Stimulated activated CD4-positive, alpha-beta T cell treated with anti-CD3 and anti-CD28 coated beads, Interleukin-4, amount 100 ng/mL, for 24 hours (primary cell): ENCODE measurements at places on chromosomes 6 and 20.

DNA sequence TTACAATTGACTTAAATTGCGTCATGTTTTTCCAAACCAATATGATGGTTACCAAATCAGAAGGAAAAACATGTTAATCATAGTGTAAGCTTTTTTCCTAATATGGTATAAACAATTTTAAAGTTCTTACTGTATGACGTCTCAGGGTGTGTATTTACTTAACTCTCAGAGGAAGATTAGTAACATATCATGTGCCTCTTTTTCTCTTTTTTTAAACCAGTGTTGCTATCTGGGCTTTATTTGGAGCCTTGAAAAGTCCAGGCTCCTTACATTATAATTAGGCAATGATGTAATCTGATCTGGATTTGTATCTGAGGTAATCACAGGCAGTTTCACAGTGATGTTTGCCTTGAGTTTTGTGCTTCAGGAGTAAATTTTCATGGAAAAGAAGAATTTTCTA, 20.4 kb upstream of the RAB23 start:
- no peak for DNase-seq

DNA sequence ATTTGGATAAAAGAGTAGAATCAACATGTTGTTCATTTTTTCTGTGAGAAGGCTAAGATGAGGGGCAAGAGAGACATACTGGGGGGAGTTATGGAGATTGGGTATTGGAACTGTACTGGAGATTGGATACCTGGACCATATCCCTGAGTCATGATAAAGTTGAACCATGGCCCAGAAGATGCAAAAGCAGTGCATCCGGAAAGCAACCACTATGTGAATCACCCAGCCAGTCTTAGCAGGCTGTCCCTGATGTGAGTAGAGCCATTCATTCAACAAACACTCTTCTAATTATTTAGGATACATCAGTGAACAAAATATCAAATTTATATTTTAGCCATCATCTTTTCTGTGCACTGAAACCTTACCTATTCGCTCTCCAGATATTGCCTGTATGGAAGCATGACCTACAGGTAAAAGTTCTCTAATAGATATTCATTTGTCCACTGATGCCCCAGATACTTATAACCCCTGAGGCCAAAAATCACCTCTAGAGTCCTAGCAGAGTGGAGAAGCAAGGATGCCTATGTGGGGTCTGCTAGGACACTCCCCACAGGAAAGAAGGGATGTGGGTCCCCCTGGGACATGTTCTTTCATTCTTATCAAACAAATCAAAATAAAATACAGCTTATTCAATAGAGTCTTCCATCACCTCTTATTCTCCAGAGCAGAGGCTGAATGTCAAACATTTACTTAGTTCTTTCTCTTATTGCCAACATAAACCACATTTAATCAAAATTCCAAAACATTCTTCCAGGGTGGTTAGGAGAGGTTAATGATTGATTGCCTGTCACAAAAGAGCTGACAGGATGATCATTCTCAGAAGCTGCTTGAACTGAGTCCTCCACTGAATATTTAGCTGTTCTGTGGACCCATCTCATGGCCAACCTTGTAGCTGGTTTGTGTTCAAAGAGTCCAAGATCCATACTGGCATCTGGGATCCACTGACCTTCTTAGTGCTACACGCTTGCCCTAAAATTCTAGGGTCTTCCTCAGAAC, 37.0 kb upstream of the PKHD1 start:
- no peak for DNase-seq

DNA sequence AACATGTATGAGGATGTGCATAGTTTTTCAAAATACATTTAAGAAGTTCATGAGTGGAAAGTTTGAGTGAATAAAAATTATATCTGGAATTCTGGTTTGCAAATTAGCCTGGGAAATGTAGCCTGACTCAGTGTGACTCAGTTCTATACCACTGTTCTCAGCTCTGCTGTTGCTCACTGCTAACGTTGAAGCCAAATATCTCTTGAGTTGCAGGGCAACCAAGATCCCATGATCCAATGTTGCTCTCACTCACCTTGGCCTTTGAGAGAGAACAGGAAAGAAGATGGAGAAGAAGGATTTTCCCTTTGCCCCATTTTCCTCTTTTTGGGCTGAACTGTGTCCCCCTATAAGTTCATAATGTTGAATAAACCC, 28.9 kb downstream of the PSMB9 start:
- no peak for DNase-seq

DNA sequence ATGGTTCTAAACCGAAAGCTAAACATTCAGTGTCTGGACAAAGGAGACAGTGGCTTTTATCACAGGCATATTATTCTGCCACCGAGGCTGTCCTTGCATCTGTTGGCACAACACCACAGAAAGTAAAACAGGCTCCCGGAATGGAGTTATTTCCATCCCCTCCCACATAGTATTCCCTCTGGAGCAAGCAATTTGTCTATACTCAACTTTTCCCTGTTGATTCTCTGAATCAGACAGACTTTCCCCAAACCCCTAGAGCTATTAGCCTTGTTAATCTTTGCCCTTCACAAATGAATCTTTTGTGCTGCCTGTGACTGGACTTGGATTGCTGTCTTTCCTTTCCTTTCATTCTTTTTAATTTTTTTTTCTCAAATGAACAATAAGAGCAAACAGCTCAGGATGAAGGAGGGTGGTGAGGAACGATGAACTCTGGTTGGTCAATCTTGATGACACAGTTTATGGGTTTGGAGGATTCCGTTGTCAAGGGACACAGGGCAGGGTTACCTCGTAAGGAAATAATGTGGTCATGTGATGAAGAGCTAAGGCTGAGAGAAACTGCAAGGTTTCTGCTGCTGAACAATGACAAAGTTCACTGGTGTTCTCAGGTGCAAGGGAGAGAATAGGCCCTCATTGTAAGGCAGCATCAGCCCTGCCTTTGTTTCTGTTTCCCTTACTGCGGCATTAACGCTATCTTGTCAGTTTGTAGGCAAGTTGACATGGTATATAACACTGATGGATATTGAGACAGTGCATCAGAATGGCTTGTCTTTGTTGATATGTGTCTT, 275.0 kb upstream of the BMP2 start:
- no peak for DNase-seq

GRCh38 chr20:46786566-46786965, 77.1 kb downstream of the SLC2A10 start:
- no peak for DNase-seq

- no peak for DNase-seq
Observed at GRCh38 chr6:30071081-30071818, 4.3 kb downstream of the PPP1R11 start.

GRCh38 chr20:7742479-7742878, 197.8 kb downstream of the HAO1 start:
- no peak for DNase-seq

GRCh38 chr6:83518816-83519480, 6.6 kb downstream of the PRSS35 start:
- no peak for DNase-seq

- DNase-seq: peak; percentile 52
Observed at GRCh38 chr20:25148181-25148981, 47.1 kb upstream of the ENTPD6 start.

GRCh38 chr20:58747211-58747610, 54.6 kb downstream of the NPEPL1 start:
- DNase-seq: no peak

DNA sequence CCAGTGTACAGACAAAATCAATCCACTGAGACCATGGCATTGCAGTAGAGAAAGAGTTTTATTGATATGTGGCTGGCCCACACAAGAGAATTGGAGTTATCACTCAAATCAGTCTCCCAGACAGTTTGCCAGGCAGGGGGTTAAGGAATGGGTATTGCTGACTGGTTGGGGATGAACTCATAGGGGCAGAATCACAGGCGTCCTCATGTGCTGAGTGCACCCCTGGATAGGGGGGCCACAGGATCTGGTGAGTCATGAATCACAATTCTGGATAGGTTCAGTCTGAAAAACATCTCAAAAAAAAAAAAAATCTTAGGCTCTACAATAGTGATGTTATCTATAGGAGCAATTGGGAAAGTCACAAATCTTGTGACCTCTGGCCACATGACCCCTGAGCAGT, 29.5 kb upstream of the ILRUN start:
- DNase-seq: no peak

DNA sequence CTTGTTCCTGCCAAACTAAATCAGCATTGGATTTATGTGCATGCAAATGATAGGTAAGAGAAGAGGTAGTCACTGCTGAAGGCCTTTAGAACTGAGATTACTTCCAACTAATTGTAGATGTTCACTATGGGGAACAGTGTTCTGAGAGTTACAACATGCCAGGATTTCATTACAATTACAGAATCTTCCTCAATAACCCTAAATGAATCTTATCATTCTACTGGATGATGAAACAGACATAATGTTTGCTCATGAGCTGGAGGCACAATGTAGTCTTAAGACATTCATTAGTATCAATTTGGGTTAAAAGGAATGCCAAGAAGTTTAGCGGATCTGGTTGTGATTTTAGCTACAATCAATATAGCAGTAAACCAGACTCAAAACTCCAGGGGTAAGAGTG, 248.9 kb upstream of the THEMIS start:
- no peak for DNase-seq

DNA sequence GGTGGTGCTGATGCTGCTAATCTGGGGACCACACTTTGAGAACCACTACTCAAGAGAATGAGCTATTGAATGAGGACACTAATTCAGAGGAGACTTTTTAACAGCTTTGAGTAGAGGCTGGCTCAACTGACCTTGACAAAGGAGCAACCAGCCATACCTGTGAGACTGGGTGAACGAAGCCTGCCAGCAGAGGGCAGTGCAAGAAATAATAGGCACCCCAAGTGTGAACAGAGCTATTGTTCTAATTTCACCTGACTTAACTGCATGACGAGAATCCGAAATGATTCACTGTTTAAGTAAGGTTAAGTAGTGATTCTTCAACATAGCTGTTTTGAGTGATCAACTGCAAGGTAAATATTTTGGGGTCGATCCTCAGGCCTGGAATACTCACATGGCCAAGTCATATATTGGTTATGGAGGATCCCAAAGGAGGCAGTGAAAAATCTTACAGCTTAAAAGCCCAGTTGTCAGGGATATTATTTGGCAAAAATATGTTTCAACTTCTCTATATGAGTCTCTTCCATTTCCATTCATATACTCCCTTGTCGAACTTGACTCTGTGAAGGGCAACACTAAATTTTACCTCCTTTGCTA, 550.5 kb upstream of the MARCKS start:
- peak; percentile 36 for DNase-seq

DNA sequence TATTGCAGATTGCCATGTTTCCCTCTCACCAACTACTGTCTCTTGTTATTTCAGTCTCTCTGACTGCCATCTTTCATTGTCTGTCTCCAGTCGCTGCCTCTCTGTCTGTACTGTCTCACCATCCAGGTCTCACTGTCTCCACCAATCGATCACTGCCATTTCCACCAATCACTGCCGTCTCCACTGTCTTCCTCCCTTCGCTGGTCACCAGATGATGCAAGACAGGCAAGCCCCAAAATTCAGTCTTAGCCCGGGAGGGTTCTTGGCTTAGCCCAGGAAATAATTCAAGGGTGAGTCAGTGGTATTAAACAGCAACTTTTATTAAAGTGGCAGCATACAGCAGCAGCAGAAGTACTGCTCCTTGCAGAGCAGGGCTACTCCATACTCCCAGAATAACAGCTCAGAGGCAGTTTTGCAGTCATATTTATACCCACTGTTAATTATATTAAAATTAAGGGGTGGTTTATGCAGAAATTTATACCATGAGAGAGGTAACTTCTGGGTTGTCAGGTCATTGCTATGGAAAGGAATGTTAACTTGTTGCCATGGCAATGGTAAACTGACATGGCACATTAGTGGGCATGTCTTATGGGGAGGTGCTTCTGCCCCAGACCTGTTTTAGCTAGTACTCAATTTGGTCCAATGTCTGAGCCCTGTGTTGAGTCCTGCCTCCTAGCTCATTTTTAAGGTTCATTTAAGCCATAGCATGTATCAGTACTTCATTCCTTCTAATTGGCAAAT, 23.0 kb upstream of the ECHDC1 start:
- DNase-seq: no peak

DNA sequence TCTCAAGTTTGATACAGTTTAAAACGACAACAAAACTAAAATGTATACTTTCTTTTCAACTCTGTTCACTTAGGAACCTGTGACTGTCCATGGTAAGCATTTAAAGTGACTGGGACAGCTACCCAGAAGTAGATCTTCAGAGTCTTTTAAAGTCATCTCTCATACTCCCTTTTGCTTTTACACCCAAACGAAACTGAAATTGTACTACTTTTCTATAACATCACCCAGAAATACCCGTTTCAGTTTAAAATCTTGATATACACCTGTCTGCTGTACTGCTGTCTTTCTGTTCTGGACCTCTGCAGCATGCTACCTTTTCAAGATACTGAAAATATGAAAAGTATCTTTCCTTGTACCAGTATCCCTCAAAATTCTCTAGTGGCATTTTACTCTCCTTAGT, 170.4 kb upstream of the THEMIS start:
- DNase-seq: no peak

GRCh38 chr6:44441091-44441855, 53.8 kb downstream of the CDC5L start:
- no peak for DNase-seq

GRCh38 chr20:59028812-59029211, 3.3 kb downstream of the ATP5F1E start:
- DNase-seq: no peak

- no peak for DNase-seq
Observed at GRCh38 chr6:340991-341827, 48.9 kb downstream of the DUSP22 start.

- no peak for DNase-seq
Observed at GRCh38 chr6:169921217-169921616, 169.8 kb downstream of the ERMARD start.

DNA sequence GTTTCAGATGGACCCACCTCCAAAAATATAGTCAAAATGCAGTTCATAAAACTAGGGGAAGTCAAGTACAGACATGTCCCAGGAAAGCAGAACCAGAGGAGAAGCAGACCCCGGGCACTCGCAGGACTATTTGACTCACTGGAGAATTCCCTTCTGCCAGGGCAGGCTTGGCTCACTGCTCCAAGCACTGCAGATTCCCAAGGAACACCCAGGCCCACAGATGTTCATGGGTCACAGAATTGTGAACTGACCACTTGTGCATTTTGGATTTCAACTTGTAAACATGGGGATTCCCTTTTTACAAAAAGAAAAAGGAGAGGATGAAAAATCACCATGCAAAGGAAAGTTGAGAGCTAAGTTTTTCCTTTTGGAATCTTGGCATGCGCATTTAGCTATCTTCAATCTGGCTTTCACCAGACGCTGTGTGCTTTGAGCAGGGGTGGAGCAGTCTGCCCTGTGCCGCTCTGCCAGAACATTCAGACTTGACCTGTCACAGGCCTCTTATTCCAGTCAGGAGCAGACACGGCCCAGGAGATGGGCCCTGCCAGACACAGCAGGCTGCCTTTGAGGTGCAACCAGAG, 237.5 kb upstream of the TAB2 start:
- DNase-seq: no peak
